Activated CD4-positive, alpha-beta T cell treated with anti-CD3 and anti-CD28 coated beads, Interleukin-2, amount 10 ng/mL, durations not matched to agents 7 days and 5 days (primary cell): ENCODE measurements at places on chromosomes 5 and 9. TPM values are rescaled to one million over a fixed set of nuclear protein-coding genes. Genes with fewer than 3 reads are reported as not detected.

Gene ZNF883
- 0.35 TPM for total RNA-seq

DNA sequence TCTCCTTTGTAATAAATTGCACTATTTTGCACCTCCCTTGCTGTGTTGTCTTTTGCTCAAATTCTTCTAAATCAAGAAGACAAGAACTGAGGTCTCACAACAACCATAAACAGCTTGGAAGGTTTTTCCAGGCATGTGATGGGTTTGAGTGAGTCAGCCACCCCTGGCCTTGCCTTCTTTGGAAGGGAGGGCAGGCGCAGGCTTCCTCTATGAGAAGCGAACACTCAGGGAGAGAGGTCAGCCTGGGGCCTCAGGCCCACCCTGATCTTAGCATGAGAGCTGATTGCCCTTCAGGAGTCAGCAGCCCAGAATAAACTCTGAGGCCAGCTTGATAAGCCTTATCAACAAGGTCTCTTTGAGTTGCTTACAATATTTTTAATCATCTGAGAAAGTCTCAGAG, 31.6 kb downstream of the S1PR3 start:
- DNase-seq: no peak

GRCh38 chr9:133142684-133143622, 20.8 kb downstream of the GBGT1 start:
- no peak for DNase-seq

GRCh38 chr9:16824545-16825330, 45.7 kb downstream of the BNC2 start:
- no peak for DNase-seq

DNA sequence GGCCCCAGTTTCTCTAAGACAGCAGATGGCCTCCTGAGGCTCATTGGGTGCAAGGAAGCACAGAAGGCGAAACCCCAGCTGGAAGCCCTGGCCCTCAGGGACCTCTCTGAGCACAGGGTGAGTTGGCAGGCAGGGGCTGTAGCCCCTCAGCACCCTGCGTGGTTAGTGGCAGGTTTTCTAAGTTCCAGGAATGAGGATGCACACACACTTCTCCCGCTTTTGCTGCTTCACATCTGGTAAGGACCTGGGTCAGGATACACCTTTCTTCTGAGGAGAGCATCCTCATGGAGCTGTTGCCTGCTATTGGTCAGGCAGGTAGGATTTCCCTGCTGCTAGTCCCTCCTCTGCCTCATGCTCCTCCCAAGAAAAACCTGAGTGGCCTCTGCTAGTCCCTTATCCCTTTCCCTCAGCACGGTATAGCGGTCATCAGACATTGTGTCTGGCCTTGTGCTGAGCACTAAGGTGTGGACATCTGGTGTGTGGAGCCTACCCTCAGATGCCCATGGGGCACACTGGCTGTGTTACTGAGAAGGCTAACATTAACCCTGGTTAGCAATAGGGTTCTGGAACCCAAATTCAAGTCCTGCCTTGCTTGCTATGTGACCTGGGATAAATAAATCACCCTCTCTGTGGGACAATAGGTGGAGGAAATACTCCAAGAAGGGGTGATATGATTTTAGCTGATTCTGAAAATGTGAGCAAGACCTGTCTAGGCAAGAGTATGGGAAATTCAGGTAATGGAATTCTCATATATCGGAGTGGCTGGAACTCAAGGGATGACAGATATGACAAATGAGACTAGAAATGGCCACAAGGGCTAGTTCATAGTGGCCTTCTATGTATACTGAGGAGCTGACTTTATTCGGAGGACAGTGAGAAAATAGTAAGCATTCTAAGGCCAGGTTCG, 1.6 kb downstream of the SLC22A4 start:
- DNase-seq: no peak

DNA sequence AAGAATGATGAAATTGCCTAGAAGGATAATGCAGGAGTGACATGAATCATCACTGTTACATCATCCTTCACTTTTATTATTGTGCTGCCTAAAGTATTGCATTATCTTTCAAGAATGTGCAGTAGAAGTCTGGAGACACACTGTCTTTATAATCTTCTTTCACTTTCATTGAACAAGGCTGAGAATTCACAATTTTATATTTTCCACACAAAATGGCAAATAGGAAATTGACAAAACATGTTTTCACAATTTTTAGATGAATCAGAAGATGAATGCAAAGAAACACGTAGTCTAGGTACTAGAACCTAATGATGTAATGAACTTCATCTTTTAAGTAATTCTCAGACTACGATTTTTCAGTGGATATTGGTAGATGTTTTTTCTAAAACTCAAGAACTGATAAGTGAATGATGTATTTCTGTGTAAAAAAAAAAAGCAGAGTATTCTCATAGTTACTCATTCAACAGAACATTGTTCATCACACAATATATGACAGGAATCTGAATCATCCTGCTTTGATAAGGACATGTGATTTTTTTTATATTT, 131.5 kb upstream of the GRHPR start:
- no peak for DNase-seq

Gene SOHLH1
- total RNA-seq: not detected

- DNase-seq: no peak
These were observed 334.0 kb downstream of the ARHGEF28 start for GRCh38 chr5:73960023-73960422.

DNA sequence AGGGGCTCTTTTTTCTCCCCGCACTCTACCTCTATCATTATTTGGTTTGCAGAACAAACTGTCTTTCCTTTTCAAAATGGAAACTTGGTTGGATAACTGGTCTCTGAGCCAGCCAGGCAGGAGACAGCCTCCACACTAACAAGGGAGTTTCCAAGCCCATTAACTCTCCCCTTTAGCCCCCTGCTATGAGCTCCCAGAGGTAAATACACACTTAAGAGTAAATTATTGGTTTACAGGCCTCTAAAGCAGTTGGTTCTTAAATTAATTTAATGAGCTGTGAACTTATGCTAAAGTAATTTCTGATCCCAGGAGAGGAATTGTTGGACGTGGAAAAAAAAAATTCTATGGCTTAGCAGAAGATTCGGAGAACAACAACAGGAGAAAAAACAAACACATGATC, 30.3 kb downstream of the EPB41L4A start:
- no peak for DNase-seq

DNA sequence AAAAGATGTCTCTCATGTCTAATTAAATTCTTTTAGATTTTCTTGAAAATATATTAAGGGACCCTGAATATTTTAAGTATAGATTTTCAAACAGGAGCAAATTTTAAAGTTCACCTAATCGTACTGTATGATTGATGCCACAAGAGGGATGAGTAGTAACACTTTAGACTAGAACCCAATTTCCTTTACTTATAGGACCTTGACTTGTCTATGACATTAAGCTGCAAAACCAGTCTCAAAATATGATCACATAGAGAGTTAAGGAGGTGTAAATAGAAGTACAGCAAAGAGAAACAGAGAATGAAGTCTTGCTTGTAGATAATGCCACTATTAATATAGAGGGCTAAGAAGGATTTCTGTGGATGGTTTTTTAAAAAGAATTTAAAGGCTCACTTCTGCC, 312.9 kb upstream of the PRR16 start:
- DNase-seq: no peak

DNA sequence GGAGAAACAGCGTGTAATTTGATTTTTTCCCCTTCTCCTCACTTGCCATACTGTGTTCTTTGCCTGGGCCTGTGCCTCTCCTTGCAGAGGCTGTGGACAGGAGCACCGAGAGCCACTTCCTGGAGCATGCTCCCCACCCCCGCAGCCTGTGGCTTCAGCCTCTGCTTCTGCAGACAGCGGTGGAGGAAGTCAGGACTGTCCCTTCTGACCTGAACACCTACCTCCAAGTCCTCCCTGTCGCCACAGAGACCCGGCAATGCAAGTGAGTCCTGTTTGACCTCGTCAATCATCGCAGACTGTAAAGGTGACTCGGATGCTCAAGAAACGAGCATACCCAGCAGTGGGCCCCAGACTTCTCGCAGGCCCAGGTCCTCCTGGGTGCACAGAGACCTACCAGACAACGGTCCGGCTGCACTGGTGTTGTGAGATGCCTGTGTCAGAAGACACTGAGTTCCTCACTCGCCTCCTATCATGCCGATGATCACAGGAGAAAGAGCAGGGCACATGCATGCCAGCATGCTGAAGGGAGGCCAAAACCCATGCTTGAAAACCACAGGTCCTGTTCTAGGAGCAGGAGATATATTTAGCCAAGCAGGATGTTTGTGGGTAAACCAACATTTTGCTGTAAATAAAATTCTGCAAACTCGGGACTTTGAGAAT, 198.8 kb downstream of the AUH start:
- peak; percentile 61 for DNase-seq

DNA sequence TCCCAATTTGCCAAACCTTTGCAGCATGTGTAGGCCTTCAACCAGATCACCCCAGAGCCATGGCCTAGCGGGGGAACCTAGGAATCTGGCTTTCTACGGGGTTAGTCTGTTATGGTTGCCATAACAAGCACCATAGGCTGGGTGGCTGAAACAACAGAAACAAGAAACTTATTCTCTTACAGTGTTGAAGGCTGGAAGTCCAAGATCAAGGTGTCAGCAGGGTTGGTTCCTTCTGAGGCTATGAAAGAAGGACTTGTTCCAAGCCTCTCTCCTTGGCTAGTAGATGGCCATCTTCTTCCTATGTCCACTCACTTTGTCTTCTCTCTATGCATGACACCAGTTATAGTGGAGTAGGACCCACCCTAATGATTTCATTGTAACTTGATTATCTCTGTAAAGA, 6.1 kb downstream of the FGF1 start:
- DNase-seq: no peak

Gene SLC6A19
- total RNA-seq: not detected

Gene STK10
- 312 TPM for total RNA-seq

GRCh38 chr9:91077624-91078368, 276.2 kb downstream of the SYK start:
- no peak for DNase-seq

Gene EIF4EBP3
- total RNA-seq: 9.5 TPM

DNA sequence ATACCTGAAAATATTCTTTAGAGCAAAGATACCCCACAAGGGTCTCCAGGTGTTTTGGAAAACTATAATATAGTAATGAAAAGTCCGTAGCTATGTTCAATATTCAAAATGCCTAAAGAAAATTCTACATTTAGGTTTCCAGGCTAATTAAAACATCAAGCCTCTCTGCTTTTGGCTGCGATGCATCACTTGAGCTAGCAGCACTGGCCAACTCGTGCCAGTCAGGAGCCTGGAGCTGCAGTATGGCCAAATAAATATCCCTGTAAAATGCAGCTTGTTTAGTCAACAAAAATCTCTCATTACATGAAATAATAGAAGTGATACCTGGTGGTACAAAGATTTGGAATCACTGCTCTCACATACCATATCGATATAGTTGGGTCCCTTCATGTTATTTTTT, 181.1 kb downstream of the ELAVL2 start:
- no peak for DNase-seq

Gene IL7R
- 451 TPM for total RNA-seq

Gene IARS1
- 123 TPM for total RNA-seq

- DNase-seq: no peak
These were observed 185.6 kb upstream of the DMRT1 start for GRCh38 chr9:655875-656274.

- DNase-seq: no peak
These were observed 42.7 kb downstream of the C5orf22 start for GRCh38 chr5:31574772-31575171.
